Non-pigmented ciliary epithelial cell (primary cell): ENCODE measurements at places on chromosomes 3 and 15.
A peak's percentile ranks its signal among the peaks of the same experiment; 100 is the strongest.

DNA sequence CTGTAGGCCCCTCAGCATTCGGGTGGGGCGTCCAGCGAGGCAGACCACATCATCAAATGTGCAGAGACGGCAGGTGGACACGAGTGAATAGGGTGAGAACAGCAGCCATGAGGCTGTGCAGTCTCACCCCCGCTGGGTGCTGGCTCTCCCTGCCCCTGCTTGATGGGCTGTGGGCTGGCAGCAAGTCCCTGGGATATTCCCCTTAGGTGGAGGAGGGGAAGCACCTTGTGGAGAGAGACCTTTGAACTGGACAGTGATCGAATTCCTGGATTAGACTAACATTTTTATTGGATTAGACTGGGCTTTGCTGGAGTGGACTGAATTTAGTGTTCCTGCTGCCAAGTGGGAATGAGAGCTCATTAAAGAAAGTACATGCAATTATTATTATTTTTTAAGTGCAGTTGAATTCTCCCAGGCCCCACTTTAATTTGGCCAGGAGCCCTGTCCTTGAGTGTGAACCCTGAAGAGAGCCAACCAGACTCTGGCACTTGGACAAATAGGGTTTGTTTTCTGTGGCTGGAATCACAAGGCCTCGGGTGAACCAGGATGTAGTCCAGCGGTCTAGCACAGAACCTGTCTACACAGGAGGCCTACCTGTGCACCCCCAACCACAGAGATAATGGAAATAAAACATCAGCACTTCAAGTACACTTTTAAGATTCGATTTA lies 193.1 kb downstream of the ABHD5 start:
- no peak for DNase-seq

DNA sequence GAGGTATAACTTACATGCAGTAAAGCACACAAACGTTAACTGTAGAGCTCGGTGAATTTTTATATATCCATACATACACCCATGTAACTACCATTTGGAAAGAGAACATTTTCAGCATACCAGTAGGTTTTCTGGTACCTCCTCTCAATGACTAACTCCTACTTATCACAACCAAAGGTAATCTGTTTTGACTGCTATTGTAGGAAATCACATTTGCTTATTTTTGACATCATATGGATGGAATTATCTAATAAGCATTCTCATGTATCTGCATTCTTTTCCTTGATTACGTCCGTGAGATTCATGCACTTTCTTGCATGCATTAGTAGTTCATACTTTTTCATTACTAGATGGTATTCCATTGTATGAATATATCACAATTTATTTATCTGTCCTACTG lies 76.8 kb downstream of the CSNK1G1 start:
- DNase-seq = peak; percentile 42

- DNase-seq = no peak
These were observed 31.0 kb downstream of the NXPE3 start for GRCh38 chr3:101810022-101810418.

DNA sequence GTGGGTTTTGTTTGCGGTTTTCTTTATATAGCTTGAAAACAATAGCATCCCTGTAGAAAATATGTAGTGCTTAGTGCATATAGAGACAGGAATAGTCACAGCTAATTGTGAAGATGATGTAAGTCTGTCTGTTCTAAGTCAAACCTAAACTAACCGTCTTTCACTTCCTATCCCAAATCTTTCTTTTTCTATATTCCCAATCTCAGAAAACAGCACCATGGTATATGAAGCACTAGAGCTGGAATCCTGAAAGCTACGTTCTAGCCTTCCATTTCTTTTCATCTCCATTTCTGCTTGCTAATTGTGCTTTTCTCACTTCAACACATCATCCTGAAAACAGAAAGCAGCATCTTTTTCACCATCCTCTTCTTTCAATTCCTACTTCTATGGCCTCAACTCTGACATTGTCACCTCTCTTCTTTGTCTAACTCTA lies 1235.5 kb downstream of the ROBO2 start:
- no peak for DNase-seq

DNA sequence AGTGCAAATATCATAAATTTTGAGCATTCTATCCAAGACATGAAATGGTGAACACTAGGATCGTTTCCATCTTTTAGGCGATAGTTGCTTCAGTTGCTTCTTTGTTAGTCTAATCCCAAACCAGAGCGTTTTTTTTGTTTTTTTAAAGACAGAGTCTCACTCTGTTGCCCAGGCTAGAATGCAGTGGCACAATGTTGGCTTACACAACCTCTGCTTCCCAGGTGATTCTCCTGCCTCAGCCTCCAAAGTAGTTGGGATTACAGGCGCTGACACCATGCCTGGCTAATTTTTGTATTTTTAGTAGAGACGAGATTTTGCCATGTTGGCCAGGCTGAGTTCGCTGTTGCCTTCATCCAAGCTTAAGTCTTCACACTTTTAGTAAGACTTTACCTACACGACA lies 265.3 kb downstream of the SHQ1 start:
- DNase-seq = no peak
